Endodermal cell (in vitro differentiated cells): ENCODE measurements at places on chromosomes 11 and 22.

DNA sequence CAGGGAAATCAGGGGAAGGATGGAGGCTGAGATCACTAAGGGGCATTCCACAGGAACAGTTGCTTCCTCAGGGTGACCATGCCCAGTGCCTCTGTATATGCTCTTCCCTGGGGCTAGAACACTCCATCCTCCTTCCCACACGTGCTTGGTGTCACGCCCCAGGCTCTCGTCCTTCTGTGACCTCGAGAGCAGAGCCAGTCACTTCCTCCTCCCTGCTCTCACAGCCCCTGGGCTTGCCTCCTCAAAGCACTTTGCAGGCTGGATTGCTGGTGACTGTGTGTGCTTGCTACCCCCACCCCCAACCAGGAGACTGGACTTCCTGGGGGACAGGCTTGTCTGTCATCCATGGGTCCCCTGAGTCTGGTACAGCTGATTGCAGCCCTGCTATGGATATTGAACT lies 56.5 kb upstream of the AMPD3 start:
- H3K36me3 ChIP-seq: no peaks in the 10 kb centered on the region
- peaks cover 12% of the 10 kb centered on the region for H3K4me1 ChIP-seq
- no peak overlapping the region for H3K27ac ChIP-seq
- H3K4me3 ChIP-seq: no peak overlapping the region
- DNase-seq: peak; percentile 40

GRCh38 chr11:19660076-19660475 lies 52.6 kb upstream of the NAV2 start:
- no peaks in the 10 kb centered on the region for H3K27me3 ChIP-seq
- no peaks in the 10 kb centered on the region for H3K36me3 ChIP-seq
- H3K27ac ChIP-seq: no peak overlapping the region

- no peaks in the 10 kb centered on the region for H3K27me3 ChIP-seq
- no peak overlapping the region for H3K4me3 ChIP-seq
- no peak for DNase-seq
These were observed 11.1 kb downstream of the CELSR1 start for GRCh38 chr22:46526244-46526839.

GRCh38 chr11:27795955-27796861 lies 96.0 kb upstream of the BDNF start:
- no peak overlapping the region for H3K27ac ChIP-seq
- no peaks in the 10 kb centered on the region for H3K36me3 ChIP-seq
- H3K4me3 ChIP-seq: peak overlapping the region; percentile 43

- no peaks in the 10 kb centered on the region for H3K36me3 ChIP-seq
- peaks cover 38% of the 10 kb centered on the region for H3K27me3 ChIP-seq
These were observed 120.0 kb upstream of the BDNF start for GRCh38 chr11:27820249-27820648.

DNA sequence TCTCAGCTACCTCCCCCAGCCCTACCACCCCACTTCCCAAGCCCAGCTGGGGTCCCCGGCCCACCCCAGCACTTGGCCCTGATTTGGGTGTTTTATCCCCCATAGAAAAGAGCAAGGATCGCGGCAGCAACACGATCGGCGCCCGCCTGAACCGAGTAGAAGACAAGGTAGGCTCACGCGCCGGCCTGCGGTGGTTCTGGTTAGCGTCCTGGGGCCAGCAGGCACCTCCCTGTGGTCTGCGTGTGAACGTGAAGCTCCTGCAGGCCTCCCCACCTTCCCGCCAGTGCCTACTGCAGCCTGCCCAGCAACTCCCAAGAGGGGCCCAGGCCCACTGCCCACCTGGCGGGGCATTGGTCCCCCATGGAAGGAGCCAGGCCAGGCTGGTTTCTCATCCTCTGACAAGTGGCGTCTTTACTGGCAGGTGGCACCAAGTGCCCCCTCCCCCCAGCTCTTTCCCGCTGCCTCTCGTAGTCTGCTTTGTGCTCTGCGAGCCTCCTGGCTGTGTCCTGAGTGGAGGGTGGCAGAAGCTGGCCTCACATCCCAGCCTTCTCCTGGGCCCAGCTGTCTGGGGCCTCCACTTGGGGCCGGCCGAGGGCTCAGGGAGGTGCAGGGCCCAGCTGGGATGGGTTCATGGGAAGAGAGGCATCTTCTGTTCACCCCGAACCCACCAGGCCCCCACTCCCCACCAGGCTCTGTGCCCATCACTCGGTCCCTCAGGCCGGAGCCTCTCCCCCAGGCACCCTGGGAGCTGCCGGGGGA lies 78.3 kb upstream of the KCNQ1OT1 start:
- no peak overlapping the region for H3K4me3 ChIP-seq
- peaks cover 11% of the 10 kb centered on the region for H3K4me1 ChIP-seq
- peak overlapping the region; percentile 60 for H3K27ac ChIP-seq
- H3K36me3 ChIP-seq: no peaks in the 10 kb centered on the region
- peak; percentile 43 for DNase-seq

DNA sequence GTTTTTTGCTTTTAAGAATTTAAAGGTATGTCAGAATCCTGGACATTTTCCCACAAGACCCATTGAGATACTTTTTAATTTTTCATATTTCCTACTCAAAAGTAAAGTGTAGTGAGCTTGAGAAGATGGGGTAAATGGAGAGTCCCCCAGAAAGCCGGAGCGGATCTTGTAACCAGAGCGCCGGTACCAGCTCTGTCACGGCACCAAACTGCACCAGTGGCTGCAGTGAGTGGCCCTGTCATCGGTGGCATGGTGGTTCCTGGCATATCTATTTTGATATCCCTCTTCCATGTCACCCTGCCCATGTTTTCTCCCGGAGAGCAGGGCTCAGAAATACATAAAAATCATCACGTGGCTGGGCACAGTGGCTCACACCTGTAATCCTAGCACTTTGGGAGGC lies 19.3 kb downstream of the DDX25 start:
- no peak overlapping the region for H3K4me3 ChIP-seq
- H3K36me3 ChIP-seq: no peaks in the 10 kb centered on the region
- H3K27me3 ChIP-seq: peaks cover 25% of the 10 kb centered on the region
- H3K4me1 ChIP-seq: peaks cover 2% of the 10 kb centered on the region
